ENCODE measurements at places on chromosomes 2 and 18.
A peak's percentile ranks its signal among the peaks of the same experiment; 100 is the strongest.

DNA sequence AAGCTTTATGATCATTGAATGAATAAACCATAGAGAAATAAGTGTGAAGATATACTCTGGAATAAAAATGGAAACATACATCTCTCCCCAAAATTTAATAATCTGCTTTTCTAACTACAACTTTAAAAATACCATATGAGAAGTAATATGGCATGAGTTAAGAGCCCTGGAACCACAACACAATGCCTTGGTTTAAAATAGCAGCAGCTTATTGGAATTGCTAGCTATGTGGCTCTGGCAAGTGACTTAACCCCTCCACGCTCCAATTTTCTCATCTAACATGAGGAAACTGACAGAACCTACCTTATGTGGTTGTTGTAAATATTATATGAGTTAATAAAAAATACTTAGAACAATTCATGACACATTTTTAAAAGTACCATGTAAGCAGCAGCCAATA is 76.4 kb downstream of the VPS54 start:
- DNase-seq, result no peak

GRCh38 chr2:11169333-11169732 is 14.1 kb downstream of the SLC66A3 start:
- DNase-seq, result peak; percentile 37

DNA sequence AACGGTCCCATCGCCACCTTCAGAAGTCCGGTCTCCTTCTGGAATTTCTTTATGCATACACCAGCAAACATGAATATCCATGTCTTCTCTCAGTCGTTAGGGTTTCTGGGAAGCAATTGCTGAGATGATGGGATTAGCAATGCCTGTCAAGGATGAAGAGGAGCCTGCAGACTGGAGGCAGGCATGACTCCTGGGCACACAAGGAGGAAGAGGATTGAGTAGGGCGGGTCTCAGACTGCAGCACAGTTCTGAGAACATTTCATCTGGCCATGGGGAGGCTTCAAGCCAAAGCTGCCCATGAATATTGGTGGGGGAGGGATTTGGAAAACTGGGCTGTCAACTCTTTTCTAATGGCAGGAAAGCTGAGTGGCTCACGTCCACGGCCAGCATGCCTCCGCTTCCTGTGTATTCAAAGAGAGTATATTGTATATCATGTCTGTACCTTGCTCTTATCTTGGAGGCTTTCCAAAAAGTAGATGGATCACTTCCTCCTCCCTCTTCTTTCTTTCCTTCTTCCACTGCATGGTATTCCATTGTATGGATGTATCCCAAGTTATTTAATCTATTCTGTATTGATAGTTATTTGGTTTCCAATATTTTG is 24.5 kb downstream of the MC2R start:
- DNase-seq, result no peak

DNA sequence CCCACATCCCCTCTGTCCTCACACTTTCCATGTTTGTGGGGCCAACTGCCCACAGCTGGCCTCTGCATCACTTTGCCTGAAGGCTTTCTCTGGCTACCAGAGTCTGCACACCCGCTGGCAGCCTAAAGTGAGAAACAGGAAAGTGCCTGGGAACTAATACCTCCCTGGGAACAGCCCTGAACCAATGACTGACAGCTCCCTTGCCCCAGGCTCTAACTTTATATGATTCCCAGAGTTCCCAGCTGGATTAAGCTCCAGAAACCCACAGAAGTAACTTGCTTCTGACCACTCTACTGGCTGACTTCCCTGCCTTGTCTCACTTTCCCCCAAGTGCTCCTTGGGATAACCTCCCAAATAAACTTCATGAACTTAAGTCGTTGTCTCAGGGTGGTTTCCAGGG is 159.6 kb upstream of the LMAN1 start:
- no peak for DNase-seq

- peak; percentile 41 for DNase-seq
Observed at GRCh38 chr2:70975237-70975636, 3.2 kb upstream of the ANKRD53 start.

DNA sequence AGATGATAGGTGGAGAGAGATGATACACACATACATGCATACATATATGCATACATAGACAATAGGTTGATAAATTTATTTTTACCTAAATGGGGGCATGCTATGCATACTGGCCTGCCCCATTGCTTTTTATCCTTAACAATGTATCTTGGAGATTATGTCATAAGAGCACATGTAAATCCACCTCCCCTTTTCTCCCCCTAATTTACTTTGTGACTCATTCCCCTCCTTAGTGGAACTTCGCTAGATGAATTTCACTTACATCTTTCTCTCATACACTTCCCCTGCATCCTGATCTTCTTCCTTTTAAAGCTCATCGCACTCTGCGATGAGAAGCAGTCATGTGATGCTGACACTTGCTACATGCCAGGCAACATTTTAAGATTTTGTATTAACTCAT is 223.6 kb downstream of the C1D start:
- no peak for DNase-seq

GRCh38 chr2:13686262-13686661 is 946.3 kb upstream of the LRATD1 start:
- DNase-seq, result no peak

- no peak for DNase-seq
Observed at GRCh38 chr2:172372436-172372835, 55.0 kb upstream of the ITGA6 start.

DNA sequence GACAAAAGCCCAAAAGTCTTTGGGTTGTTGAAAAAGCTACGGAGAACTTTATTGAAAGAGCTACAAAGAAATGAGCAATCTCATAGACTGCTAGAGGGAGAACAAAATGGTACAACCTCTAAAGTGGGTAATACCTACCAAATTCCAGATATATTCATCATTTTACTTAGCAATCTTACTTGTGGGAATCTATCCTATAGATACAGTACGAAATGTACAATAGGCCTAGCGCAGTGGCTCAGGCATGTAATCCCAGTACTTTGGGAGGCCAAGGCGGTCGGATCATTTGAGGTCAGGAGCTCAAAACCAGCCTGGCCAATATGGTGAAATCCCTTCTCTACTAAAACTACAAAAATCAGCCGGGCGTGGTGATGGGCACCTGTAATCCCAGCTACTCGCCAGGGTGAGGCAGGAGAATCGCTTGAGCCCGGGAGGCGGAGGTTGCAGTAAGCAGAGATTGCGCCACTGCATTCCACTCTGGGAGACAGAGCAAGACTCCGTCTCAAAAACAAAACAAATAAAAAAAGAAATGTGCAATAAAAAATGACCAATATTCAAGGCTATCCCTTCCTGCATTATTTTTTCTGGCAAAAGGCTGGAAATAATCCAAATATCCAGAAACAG is 10.1 kb downstream of the EXOC6B start:
- no peak for DNase-seq

DNA sequence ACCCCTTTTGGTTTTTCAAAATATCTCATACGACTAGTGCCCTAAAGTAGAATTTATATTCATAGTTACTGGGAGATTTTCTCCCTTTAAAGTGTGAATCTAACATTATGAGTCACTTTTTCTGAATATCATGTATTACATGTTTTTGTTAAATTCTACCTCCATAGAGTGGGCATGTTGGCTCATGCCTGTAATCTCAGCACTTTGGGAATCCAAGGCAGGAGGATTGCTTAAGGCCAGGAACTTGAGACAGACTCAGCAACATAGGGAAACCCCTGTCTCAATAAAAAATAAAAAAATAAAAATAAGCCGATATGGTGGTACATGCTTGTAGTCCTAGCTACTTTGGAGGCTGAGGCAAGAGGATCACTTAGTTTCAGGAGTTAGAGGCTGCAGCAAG is 45.3 kb upstream of the UNC80 start:
- DNase-seq, result no peak

DNA sequence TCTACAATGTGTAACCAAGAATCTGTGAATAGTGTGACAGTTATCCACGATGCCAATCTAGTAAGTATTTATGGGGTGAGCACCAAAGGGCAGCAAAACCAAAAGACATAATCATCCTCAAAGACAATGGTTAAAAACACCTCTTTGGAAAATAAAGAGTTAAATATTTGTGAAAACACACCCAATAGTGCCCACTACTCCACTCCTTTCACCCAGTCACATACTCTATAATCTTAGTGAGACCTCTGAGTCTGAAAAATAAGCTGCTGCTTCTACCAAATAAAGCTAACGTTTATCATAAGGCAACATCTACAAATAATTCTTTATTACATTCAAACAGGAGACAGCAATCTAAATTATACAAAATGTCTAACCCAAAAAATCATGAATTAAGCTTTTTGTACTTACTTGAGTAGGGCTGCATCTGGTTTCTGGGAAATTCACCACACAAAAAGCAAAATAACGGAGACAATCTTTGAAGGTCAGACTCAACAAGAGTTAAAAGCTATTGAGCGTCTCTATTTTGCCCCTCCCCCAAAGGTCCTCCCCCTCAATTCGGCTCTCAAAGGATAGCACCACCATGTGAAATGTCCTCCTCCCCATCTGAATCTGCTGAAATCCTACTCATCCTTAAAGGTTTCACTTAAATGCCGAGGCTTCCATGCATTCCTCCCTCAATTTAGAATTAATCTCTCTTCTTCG is 2.0 kb downstream of the RAPH1 start:
- no peak for DNase-seq

DNA sequence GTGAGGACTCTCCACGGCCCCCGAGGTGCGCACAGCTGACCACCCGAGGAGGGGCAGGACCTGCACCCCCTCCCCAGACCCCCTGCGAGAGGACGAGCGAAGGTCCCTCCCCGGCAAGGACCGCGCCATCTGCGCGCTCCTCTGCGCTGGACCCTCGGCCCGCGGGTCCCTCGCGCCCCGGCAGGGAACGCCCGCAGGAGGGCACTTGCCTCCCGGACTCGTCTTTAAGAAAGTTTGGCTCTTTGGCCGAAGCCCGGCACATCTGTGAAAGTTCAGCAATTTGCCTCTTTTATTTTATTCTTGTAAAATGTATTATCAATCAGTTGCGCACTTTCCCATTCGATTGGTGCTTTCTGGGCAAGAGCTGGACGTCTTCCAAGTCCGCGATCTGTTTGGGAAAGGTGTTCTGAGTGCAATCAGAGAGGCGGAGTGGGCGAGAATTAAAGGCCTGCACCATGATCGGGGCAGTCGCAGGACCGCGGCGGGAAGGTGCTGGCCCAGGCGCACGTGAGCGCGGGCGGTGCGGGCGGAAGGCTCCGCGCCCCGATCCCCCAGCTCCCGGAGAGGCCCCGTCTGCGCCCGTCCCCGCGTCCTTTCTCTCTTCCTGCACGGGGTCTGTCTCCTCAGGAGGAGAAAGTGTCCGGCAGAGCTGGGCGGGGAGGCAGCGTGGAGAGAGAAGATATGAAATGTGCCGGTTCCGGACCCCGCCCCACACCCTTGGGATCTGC is 1.6 kb upstream of the ALKAL2 start:
- DNase-seq, result no peak

GRCh38 chr2:8344144-8345097 is 337.4 kb upstream of the ID2 start:
- DNase-seq, result no peak

DNA sequence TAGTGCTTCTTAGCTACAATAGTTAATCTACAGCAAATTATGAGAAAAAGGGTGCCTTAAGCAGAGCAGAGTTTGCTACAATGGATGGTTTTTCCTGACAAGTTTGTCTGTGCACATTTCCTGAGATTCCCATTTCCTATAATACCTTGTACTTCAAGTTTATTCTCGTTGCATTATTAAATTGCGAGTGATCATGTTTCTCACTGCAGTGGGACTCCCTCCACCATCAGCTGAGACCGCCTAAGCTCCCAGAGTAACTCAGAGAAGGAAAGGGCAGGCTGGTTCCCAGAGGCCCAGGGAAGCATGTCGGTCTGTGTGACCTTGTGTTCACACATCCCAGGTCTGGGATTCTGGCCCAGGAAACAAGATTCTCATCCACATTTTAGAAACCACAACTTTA is 162.1 kb downstream of the ARL4C start:
- no peak for DNase-seq

DNA sequence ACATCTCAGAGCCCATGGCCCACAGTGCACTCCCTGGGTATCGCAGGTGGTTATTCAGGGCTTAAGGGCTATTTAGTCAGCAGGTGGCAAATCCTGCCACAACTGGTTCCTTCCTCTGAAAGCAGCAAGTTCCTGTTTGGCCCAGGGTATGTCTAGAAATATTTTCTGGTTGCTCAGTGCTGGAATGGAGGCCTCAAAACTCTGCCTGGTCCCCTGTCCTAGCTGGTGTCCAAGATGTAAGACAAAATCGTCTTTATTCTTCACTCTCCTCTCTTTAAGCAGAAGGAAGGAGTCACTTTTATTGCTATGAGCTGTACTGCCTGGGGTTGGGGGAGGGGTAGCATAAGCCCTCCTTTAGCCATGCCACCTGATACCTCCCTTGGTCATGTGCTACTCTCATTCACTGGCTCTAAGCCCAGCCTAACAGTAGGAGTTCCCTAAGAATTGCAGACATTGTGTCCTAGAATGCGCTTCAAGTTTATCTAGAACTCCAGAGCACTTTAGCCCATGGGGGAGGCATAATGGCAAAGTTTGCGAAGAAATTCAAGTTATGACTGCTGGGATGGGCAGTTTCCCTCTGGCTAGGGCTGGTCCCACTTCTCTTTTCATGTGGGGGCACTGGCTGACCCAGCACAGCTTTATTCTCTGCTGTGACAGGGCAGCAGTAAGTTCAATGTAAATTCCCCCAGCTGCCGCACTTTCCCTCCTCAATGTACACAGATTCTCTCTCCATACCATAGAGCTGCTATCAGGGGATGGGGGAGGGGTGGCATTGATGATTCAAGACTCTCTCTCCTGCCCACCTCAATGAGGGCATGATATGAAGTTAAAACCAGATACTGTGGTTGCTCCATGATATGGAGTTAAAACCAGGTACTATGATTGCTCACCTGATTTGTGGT is 27.1 kb upstream of the CWC22 start:
- no peak for DNase-seq

GRCh38 chr2:170145675-170146432 is 32.1 kb upstream of the MYO3B start:
- no peak for DNase-seq

- no peak for DNase-seq
Observed at GRCh38 chr2:95047629-95048510, 22.4 kb downstream of the MAL start.

- DNase-seq, result no peak
Observed at GRCh38 chr18:66638856-66639629, 35.2 kb upstream of the CDH19 start.

Measured in stimulated activated effector memory CD8-positive, alpha-beta T cell treated with anti-CD3 and anti-CD28 coated beads, Interleukin-12 subunit alpha, Interleukin-12 subunit beta, amount 100 ng/mL, for 72 hours (primary cell).